ENCODE measurements at places on chromosomes 11 and 22.

DNA sequence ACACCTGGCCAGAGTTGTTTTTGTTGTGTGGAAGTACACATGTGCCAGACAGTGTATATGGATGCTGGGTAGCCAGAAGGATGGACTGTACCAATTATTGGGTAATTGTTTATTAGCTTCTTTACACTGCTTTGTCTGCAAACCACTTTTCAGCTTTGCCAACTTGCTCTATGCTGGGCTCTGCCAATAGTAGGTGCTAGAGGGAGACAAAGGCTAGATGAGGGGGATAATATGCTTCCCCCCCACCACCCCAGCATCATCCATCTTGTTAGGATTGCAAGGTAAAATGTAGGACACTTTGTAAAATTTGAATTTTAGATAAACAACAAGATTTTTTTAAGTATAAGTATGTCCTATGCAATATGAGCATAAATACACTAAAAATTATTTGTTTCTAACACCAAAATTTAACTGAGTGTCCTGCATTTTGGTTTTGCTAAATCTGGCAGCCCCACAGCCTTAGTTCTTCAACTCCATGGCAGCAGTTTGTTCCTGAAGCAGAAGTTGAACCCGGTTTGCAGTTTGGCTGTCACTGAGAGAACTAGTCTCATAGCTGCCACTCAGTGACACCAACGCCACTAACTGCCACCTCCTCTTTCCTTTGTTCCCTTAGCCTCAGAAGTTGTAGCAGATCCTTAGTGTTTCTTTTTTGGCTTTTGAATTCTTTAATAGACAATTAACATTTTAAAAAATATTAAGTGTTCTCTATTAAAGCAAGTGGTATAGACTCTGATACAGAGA lies 78.8 kb downstream of the CCDC81 start:
- no peak for DNase-seq

DNA sequence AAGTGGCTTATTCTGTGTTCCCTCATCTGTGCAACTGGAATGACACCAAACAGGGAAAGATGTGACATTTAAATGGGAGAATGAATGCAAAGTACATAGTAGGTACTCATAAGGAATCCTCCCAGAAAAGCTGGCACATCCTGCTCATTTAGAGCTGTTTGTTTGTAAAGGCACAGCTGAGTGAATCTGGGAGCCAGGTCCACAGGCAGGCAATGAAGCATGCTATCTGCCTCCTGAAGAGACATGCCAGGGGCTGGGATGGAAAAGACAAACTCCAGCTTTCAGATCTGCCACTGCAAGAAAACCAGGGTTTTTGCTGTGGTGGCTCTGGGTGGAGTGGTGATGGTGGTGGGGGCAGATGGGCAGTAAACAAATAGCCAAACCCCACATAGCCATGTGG lies 150.1 kb downstream of the TENM4 start:
- DNase-seq, result no peak

GRCh38 chr11:63737718-63738117 lies 30.9 kb downstream of the ZFTA start:
- DNase-seq, result no peak

- no peak for DNase-seq
Measured at GRCh38 chr11:80650966-80651365, 1210.1 kb upstream of the TENM4 start.

GRCh38 chr11:122131126-122131525 lies 15.1 kb upstream of the BLID start:
- DNase-seq, result no peak

DNA sequence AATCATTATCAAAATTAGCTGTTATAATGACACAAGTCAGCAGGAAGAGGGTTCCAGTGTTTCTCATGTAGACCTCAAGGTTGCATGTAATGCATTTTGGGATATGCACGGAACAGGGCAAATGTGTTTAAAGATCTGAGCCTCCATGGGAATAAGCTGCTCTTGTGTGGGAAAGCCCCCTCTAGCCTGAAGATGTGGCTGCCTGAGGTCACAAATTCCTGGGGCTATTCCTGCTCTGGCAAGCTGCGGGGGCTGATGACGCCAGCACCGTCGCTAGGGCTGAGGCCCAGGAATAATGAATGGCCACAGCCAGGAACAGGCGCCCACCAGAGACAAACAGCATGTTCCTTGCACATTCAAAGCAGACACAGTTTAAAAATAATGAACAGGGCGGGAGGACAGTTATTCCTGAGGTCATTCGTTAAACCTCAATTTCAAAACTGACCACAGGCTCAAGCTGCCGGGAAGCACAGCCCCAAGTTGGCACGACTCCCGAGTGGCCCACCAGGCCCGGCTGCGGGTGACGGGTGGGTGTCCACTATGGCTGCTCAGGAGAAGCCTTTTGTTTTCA lies 11.7 kb downstream of the OSBPL5 start:
- DNase-seq, result peak; percentile 62

DNA sequence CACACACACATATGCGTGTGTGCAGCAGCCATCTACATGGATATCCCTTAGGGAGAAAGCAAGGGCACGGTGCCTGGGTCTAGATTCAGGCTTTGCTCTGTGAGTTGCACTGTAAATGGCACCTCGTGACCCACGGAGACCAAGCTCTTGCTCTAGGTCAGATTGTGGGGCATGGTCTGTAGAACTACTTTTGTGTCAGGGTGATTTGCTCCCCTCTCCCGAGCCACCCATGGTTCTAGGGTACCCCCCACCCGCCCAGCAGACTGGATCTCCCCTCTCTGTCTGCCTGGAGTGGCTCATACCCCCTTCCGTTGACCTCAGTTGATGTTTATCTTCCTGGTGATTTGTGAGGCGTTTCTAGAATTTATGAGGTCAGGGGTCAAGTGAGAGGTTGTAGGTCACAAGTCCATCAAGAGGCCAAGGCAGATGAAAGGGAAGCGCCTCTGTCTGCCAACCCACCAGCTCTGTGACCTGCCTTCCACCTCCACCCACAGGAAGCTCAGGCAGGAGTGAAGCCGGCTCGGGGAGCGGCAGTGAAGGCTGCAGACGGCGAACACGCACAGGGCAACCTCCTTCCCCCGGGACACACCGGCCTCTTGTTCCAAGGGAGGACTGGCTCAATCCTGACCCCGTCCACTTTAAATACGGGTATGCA lies 76.2 kb upstream of the TTLL12 start:
- no peak for DNase-seq

DNA sequence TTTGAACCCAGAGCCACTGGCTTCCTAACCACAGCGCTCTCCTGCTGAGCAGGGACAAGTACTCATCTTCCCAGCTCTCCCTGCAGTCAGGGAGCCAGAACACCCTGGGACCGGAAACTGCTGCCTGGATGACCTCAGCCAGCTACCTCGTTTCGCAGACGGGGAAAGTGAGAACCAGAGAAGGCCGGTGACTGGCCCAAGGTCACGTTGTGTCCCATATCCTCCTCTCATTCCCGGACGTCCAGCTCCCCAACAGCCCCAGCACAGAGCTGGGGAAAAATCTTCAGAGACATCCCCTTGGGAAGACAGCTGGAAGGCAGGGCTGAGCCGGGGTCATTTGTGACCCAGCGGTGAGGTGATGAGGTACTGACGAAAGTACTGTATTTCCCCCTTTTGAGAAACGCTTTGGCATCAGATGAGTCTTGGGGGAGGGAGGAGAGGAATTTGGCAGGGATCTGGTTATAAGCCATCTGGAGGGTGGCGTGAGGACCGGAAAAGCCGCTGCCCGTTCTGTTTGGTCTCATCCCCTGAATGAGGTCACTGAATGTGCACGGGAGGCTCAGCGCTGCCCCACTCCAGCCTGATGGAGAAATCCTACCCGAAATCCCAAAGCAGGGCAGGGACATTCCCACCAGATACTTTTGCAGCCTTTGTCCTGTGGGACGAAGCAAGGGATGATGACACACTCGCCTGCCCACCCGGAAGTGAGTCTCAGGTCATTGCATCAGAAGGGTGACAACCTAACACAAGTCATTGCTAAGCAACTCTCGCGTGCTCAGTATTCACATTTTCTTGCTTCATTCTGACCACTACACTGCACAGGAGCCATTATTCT lies 41.1 kb downstream of the LIF start:
- DNase-seq, result peak; percentile 90

DNA sequence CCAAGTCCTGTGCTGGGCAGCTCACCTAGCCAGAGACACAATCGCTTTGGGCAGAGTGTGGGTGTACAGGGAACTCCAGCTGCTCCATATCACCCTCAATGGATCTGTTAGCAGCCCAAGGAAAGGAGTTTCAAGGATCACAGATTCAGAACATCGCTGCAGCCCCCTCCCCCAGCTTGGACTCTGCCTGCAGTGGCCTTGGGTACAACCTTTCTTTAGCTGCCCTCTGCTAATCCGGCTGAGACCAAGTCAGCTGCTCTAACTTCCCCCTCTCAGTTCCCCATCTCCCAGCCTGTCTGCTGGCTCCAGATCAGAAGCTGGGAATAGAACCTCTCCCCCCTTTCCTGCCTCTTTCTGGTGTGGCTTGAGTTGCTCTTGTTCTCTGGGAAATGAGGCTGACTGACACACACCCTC lies 1.3 kb downstream of the TMEM86A start:
- no peak for DNase-seq

Data from stromal cell of bone marrow (primary cell).